ENCODE measurements at places on chromosomes 16 and 17.

GRCh38 chr16:46883353-46883689 is 841 bp upstream of the GPT2 start:
- no peak for DNase-seq

GRCh38 chr16:64469906-64470702 is 651.8 kb downstream of the CDH11 start:
- DNase-seq: no peak

- DNase-seq: no peak
These were observed 102.6 kb upstream of the CREBBP start for GRCh38 chr16:3983081-3983520.

- DNase-seq: no peak
These were observed 106.7 kb downstream of the MSI2 start for GRCh38 chr17:57362797-57363556.

- DNase-seq: no peak
These were observed 424.6 kb upstream of the C16orf82 start for GRCh38 chr16:26642047-26642664.

DNA sequence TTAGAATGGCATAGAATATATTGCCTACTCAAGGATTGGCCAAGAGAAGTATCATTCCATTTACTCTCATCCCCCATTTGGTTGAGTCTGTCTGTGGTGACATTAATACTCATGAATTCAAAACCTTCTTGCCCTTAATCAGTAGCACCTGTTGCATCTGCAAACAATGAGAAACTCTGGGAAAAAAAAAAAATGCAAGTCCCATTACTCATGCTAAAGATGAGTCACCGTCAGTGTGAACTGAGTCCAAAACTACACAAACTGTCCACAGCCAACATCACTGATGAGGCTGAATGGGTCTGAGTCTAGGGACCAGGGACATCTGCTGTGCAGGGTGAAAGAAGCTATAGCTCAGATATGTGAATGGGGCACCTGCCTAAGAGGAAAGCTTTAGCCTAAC is 96.9 kb upstream of the ADAMTS18 start:
- no peak for DNase-seq

GRCh38 chr17:58084317-58084981 is 1.2 kb downstream of the DYNLL2 start:
- DNase-seq: peak; percentile 12

GRCh38 chr16:49826515-49826914 is 29.4 kb downstream of the ZNF423 start:
- no peak for DNase-seq

DNA sequence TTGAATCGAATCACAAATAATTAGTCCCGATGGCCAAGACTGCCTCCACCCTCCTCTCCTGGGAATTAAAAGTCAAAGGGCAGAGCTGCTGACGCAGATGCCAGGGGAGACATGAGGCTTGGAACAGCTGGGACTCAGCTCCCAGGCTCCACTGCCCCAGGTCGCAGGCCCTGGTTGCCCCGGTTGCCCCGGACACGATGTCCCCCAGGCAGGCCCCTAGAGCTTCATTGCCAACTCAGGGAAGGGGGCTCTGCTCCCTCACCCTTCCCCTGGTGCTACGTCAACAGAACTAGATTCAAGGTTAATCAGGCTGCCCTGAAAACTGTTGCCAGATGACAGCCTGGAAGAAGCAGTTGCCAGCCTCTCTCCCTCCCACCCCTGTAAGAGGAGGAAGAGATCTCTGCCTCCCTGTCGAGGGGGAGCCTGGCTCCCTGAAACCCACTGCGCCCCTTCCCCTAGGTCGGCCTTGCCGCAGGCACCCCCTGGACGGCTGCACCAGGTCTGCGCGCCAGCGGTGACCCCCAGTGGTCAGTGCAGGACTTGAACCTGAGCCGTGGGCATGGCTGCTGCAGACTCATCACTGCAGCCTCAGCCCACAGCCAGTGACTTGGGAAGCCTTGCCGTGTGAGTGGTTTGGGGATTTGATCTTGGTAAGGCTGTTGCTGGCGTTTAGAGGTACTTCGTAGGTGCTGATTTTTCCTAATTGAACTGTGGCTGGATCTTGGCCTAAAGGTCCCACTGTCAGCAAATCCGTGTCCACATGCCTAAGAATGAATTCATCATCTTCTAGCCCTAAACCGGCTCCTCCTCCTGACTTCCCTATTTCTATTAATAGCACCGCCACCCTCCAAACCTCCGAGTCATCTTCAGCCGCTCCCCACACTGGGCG is 84.1 kb upstream of the TOB1 start:
- no peak for DNase-seq

GRCh38 chr17:16927641-16928321 is 44.1 kb downstream of the TNFRSF13B start:
- DNase-seq: no peak

- no peak for DNase-seq
These were observed 3.4 kb downstream of the BLTP2 start for GRCh38 chr17:28641579-28641978.

DNA sequence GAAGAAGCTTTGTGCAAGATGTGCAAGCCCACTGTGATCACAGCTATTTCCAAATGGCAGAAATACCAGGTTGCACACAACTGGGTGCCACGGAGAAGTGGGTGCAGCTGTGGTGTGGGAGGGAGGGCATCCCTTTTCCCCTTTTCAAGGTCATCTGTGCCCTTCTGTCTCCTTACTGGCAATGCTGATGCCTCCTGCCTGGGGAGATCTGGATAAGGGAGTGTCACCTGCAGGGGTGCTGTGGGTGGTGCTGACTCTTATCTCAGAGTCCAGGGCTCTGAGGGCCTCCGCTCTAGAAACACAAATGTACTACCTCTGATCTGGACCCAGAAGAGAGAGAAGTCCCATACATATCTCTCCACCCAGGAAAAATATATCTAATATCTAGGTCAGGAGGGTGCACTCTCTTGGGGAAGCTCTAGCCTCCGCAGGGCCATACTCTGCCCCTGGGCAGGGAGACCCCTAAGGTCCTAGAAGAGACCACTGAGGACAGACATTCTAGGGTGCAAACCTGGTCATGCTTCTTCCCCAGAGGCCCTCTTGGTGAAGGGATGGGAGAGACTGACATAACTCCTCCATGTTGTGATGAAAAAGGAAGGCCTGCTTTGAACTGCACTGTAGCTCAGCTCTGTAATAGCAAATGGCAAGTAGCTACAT is 18.5 kb downstream of the NPRL3 start:
- no peak for DNase-seq

- DNase-seq: no peak
These were observed 45.8 kb downstream of the RTN4RL1 start for GRCh38 chr17:1979182-1979985.

- no peak for DNase-seq
These were observed 30.6 kb downstream of the TMEM92 start for GRCh38 chr17:50304781-50305404.

DNA sequence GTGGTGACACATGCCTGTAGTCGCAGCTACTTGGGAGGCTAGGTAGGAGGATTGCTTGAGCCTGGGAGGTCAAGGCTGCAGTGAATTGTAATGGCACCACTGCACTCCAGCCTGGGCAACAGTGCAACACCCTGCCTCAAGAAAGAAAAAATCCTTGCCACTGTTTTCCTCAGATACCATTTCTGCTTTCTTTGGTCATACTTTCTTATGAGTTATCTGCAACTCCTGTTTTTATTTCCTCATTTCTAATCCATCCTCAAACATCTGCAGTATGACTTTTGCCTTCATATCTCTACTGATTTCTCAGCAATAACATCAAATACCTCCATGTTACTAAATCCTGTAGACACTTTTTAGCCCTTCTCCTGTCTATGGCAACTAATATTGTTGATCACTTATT is 3.1 kb upstream of the AP2B1 start:
- no peak for DNase-seq

GRCh38 chr17:28622186-28622585 is 8.2 kb upstream of the RSKR start:
- DNase-seq: no peak

- DNase-seq: no peak
These were observed 3.5 kb upstream of the SALL1 start for GRCh38 chr16:51154271-51155171.

GRCh38 chr16:83994703-83995102 is 26.7 kb downstream of the NECAB2 start:
- DNase-seq: no peak

DNA sequence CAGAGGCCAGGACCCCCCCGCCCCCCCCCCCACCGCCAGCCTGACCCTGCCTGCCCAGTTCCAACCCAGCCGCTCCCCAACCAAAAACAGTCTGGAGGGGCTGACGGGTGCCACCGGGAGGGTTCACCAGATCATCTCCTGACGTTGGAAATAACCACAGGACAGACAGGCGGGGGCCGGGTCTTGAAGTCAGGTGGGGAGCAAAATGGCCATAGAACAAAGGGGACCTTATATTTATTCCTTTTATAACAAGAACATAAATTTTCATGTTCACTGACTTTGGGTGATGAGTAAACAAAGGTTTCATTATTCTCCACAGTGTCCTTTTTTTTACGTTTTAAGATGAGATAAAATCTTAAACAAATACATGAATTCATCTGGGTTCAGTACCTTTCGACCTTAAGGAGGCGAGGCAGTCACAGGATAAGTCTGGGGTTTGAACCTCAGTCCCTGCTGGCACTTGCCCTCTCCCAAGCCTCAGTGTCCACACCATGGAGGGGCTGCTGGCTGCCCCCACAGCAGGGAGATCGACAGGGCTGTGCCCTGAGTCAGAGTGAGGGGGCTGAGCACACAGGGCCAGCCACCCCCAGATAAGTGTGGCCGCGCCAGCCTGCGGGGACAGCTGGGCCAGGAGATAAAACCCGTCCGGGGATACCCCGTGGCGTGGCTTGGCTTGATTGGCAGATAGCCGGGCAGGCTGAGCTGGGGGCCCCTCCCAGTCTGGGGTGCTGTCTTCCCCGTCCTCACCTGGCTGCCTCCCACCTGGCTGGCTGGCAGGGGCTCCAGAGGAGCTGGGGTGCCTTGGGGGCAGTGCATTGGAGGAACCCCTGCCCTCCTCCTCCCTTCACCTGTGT is 15.0 kb downstream of the SLC7A5 start:
- no peak for DNase-seq

- DNase-seq: no peak
These were observed 2.5 kb upstream of the MAP3K14 start for GRCh38 chr17:45319239-45319703.

- no peak for DNase-seq
These were observed 1.7 kb downstream of the TBKBP1 start for GRCh38 chr17:47695429-47696376.

GRCh38 chr16:87948119-87948545 is 3.1 kb upstream of the BANP start:
- DNase-seq: no peak

DNA sequence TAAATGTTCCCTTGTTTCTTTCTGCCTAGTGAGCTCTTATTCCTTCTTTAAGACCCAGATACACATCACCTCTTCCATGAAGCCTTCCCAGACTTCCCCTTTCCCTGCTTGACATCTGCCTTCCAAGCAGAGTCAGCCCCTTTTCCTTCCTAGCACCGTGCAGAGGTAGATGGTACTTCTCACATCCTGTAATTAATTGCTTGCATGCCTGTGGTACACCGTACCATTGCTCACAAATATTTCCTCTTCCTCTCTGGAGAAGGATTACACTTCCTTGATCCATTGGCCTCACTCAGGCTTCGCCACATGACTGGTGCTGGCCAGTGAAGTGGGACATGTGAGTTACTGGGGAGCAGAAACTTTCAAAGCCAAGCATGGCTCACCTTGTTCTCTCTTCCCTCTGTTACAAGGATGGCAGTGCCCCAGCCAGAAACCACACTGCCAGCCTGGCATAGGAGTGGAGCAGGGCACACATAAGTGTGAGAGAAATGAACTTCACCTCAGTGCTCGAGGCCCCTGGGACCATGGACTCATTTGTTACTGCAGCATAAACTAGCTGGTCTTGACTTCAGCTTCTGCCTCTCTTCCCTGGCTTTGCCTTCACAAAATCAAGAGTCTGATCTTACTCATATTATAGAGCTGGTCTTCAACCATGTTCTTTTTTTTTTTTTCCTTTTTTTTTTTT is 44.0 kb downstream of the SOST start:
- DNase-seq: no peak

DNA sequence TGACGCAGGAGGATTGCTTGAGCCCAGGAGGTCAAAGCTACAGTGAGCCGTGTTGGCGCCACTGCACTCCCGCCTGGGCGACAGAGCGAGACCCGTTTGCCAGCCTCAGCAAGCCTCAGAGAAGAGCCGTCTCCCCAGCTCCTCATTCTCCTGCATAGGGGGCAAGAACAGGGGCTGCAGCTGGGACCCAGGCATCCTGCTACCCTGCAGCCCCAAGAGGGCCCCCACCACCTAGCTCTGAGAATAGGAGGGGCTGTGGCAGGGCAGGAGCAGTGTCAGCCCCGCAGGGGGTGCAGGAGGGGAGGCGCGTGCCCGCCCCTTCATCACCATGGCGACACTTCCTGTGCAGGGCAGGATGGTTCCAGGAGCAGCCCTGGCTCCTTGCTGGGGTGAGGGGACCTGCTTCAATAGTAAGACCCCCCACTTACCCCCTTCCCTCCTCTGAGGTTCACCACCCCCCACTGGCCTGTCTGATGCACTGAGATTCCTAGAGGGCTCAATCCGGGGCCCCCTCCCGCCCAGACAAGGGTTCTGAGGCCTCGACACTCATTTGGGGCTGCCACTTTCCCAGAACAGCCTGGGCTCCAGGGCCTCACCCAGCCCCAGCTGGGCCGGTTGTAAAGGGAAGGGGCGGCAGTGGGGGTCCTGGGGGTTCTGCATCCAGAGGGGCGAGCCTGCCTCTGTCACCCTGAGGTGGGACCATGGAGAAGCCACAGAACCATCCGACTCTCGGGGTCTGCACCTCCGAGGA is 20.2 kb downstream of the VASN start:
- no peak for DNase-seq

DNA sequence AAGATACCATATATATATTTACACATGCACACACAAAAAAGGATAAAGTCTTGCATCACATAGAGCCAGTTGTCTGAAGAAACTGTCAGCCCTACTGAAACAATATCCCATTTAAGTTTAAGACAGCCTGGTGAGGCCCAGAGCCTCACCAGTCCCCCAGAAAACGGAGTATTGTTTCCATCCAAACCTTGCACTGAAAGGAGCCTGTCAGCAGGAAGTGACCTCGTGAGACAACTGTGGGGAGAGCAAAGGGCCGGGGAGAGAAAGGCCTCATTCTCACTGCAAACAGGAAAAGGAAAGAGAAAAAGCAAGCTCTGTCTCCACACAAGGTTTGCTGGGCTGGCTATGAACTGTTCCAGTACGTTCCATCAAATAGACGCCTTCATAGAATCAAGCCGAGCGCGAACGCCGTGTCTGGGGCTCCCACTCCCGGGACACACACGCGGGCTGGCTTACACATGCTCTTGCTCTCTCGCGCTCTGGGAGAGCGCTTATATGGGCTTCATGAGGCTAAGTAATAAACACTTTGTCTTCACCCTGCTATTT is 44.4 kb upstream of the ZFHX3 start:
- no peak for DNase-seq
